ENCODE measurements at places on chromosomes 13 and 19.

DNA sequence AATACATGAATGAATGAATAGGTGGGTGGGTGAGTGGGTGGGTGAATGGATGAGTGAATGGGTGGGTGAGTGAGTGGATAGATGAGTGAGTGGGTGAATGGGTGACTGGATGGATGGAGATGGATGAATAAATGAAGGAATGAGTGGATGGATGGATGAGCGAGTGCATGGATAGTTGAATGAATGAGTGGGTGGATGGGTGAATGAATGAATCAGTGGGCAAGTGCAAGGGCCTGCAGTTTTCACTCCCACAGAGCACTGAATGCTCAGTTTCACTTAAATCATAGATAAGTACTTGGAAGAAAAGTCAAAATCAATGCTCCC, 12.4 kb downstream of the GAS6 start:
- DNase-seq: no peak

GRCh38 chr19:5881543-5882299, 11.4 kb upstream of the FUT5 start:
- no peak for DNase-seq

- no peak for DNase-seq
These were observed 47.6 kb downstream of the CAPN12 start for GRCh38 chr19:38696729-38697055.

DNA sequence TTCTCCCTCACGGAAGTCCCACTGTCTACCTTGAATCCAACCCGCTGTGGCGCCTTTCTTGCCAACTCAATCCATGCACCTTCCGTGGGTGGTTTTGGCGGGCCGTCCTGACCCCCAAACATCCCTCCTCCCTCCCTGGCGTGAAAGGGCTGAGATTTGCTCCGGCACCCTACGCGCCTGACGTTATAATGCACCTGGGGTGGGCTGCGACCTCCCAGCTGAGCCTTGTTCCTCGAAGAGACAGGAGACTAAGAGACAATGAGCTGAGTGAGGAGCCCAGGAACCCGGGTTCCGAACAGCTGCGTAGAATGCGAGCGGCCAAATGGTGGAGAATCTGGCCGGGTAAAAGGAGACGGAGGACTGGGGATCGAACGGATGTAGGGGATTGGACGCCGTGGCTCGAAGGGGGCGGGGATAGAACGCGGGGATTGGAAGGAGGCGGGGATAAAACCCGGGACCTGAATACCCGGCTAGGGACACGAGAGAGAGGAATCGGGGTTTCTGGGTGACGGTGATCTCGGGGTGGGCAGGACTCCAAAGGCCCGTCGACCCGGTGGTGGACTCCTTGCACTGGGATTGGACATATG, at the start of gene CPT1C:
TSS of gene CPT1C (plus strand) at position 461 of the 587 bp plus-strand sequence. CDS start 1,137 bp downstream, outside the sequence.
- no peak for DNase-seq

GRCh38 chr13:36132376-36132775, 1.2 kb upstream of the DCLK1 start:
- DNase-seq: no peak

DNA sequence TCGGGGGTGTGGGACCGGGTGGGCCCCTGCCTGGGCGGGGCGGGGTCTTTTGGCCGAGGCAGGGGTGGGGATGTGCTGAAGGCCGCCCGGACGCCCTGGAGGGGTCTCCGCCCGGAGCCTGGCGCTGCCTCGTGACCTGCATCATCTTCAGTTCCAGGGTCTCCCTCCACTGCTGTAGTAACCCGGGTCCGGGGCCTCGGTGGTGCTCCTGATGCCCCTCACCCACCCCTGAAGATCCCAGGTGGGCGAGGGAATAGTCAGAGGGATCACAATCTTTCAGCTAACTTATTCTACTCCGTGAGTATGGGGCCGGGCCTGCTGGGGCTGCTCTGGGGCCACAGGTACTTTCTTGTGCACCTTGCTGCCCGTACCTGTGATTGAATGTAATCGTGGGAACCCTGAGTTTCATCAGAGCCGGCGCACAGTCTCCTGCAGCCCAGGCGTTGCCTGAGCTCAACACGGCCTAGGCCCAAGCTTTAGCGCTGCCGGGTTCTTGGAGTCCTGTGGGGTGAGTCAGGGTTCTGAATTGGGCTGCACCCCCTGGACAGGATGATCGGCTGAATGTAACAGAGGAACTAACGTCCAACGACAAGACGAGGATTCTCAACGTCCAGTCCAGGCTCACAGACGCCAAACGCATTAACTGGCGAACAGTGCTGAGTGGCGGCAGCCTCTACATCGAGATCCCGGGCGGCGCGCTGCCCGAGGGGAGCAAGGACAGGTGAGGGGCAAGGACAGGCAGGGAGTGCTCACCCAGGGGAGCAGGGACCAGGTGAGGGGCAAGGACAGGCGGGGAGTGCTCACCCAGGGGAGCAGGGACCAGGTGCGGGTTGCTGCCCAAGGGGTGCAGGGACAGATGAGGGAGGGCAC, 10.5 kb downstream of the PEAK3 start:
- no peak for DNase-seq
